ENCODE measurements at places on chromosomes 12 and 14. TPM values are rescaled to one million over a fixed set of nuclear protein-coding genes. Genes with fewer than 3 reads are reported as not detected.

GRCh38 chr14:81989211-81989610 is 455.6 kb upstream of the SEL1L start:
- no peak for DNase-seq

GRCh38 chr12:48925304-48926011 is at the start of gene FKBP11:
Gene FKBP11, minus strand, starts transcription at chr12:48925492. Its CDS starts 64 bp downstream, at chr12:48925428.
- peak; percentile 86 for DNase-seq

DNA sequence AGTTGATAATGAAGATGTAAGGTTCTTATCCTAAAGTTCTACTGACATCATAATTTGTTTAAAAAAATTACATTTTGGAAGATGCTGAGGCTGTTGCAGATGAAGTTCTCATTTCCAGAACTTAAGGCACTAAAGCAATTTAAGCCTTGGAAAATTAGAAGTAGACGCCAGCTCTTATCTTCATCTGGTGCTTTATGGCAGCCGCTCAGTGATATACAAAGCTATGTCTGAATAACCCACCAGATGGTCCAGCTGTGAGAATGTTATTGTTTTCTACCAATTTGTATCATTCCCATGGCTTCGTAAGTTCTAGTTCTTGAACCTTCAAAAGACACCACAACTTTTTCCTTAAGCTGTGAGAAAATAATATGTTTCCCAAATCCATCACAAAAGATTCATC is 212.1 kb upstream of the ARID2 start:
- DNase-seq, result no peak

GRCh38 chr14:38410442-38410841 is 154.5 kb upstream of the CLEC14A start:
- DNase-seq, result no peak

DNA sequence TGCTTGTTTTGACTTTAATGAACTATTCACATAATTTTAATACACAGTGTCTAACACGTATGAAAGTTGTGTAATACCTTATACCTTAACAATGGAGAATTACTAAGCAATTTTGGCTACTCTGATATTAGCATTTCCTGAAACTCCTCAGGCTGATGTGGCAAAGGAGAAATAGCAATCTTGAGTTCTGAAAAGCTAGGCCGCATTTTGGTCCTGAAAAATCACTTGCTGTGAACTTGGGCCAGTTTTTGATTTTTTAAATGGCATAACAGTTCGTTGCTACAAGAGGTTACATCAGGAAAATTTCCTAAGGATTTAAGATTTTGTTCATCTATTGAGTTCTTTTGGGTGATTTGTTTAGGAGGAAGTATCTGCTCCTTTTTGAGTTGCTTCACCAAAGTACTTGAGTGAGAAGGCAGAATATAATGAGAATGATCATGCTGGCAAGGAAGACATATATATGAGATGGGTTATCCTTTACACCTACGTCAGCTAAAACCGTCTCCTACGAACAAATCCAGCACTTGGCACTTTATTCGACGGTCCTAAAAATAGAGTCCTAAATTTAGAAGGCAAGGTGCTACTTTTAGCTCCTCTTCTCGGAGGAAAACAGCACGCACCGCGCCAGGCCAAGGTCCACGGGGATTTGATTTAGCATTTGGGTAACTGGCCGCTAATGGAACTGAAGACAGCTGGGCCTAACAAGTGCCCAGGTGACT is 32.2 kb downstream of the MIA2 start:
- DNase-seq, result no peak

KLRB1 gene
- polyA plus RNA-seq, result 0.16 TPM

OVCH1 gene
- polyA plus RNA-seq, result 1.1 TPM

- no peak for DNase-seq
Observed at GRCh38 chr14:100071545-100071944, 6.3 kb downstream of the EVL start.

DNA sequence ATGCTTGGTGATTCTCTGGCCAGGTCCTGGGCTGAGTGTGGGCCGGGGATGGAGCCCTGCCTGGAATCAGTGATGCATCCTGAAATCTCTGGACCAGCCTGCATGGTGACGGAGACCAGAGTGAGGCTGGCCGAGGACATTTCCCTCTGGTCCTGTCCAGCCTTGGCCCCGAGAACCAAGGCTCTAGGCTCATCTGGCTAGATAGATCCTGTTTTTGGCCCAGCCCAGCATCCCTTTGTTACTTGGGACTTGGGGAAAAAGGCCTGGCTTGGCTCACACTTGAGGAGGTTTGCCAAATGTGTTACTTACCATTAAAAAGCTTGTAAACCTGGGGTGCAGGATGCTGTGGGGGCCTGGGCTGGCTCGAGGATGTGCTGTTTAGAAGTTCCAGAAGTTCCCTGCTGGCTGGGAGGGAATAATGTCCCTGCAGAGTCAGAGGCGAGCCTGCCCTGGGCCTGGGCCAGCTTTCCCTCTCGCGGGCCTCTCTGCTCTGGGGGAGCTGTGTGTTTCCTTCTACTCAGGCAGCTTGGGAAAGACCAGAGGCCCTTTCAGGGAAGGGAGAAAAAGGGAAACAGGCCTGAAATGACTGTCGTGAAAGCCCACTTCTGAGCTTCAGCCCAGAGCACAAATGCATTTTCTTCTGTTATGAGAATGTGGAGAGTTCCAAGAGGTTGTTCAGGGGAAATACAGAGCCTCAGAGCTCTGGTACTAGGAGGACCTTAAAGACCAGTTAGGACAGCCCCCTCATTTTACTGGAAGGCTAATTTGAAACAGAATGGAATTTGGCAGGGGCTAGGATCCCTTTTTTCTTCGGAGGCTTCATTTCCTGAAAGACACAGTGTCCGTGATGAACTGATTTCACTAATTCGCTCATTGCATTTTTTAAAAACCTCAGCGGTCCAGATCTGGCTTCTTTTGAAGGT is 47.2 kb upstream of the CTDSP2 start:
- peak; percentile 95 for DNase-seq

PTHLH gene
- polyA plus RNA-seq, result 1.4 TPM

KLHDC1 gene
- polyA plus RNA-seq, result 7.7 TPM

TBK1 gene
- polyA plus RNA-seq, result 18.9 TPM

MORN3 gene
- 0.20 TPM for polyA plus RNA-seq

ZBTB1 gene
- 41.4 TPM for polyA plus RNA-seq

PTPRO gene
- 1.4 TPM for polyA plus RNA-seq

KLRF2 gene
- not detected for polyA plus RNA-seq

DNA sequence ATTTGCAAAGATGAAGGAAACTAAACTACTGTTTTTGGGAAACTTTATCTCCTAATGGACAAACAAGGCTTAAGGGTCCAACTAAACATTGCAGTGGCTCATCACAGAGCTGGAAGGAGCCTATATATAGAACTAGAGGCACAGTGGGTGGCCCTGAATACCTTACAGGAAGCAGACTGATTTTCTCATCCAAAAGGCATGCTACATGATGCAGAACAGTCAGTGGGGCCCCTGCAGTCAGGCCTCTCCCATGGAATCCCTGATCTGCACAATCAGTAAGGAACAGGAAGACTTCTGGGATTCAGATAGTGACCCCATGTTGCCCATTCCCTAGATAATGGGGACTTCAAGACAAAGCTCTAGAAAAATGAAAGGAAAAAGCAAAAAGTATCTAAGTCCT is 1.9 kb upstream of the LLPH start:
- peak; percentile 83 for DNase-seq

DNA sequence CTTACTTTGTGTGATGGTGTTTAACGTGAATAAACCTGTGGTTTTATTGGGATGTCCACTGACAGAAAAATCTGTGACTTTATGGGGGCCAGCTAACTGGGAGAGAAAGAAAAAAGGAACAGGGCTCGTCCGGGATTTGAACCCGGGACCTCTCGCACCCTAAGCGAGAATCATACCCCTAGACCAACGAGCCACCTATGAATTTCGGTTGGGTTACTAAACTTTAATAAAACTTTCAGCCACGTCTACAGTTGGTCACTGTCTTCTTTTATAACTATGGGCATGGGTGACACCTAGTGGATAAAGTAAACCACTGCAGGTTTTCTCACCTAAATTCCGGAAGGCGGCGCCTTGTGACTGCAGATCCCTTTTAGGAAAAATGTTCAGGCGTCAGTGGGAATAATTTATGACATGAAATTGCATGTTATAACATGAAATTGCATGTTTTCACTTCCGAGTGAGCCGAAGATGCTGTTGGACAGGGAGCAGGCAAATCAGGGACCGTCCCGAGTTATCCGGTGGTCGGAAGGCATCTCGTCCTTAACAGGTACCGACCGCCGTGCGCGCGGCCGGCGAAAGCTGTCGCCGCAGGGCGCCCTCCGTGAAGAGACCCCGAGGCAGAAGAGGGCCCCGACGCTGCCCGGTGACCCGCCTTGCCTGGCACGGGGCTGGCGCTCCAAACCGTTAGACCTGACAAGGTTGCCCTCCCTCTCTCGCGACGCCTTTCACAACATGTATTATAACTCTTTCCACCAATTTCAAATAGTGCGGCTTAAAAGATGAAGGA is 18.2 kb upstream of the RNASE12 start:
- DNase-seq, result peak; percentile 91

GRCh38 chr12:52271158-52271557 is 3.3 kb upstream of the KRT86 start:
- no peak for DNase-seq

DNA sequence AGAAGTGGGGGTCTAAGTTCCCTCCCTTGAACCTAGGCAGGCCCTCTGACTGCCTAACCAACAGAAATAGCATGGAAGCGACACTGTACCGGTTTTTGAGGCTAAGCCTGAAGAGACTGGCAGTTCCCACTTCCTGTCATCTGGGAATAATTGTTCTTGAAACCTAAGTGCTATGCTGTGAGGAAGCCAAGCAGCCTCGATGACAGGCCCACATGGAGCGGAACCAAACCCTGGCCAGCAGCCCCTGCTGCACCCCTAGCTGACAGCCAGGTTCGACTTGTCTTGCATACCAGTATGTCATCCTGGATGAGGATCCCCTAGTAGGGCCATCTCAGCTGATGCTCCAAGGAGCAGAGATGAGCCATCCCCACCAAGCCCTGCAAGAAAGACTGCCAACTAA is 6.4 kb upstream of the GPR68 start:
- peak; percentile 41 for DNase-seq

DNA sequence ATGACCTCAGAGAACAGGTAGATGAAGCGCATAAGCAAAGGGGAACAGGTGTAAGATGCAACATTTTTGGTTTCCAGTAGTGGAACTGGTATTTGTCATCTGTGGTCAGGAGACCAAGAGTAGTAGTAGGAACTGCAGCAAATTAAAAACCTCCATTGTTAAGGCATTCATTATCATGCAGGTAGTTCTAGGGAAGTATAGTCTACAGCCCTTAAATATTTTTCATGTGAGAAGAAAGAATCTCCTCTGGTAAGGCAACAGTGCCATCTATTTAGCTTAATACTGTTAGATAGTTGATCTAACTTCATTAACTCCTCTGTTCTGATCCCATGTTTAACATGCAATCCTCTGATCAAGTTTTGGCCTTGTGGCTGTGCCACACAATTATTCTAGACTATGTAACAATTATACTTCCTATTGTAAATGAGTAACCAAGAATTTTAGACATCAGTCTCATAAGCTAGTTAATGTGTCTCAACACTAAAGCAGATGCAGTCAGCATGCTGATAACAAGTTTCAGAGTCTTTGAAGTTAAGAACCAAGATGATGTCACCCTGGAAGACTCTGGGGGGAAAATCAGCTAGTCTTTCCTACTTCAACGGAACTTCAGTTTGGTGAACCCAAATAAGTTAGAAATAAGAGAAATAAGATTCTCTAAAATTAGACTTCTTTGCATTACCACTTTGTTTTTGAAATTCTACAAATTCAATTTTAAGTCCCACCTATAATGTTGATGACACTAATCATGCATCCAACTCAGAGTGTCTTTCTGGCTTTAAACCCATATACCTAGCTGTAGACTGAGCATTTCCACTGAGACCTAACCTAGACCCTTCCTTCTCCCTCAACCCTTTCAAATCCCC is 70.9 kb downstream of the STXBP6 start:
- DNase-seq, result no peak

GRCh38 chr12:111202237-111202915 is 166.5 kb downstream of the PHETA1 start:
- DNase-seq, result no peak

DNA sequence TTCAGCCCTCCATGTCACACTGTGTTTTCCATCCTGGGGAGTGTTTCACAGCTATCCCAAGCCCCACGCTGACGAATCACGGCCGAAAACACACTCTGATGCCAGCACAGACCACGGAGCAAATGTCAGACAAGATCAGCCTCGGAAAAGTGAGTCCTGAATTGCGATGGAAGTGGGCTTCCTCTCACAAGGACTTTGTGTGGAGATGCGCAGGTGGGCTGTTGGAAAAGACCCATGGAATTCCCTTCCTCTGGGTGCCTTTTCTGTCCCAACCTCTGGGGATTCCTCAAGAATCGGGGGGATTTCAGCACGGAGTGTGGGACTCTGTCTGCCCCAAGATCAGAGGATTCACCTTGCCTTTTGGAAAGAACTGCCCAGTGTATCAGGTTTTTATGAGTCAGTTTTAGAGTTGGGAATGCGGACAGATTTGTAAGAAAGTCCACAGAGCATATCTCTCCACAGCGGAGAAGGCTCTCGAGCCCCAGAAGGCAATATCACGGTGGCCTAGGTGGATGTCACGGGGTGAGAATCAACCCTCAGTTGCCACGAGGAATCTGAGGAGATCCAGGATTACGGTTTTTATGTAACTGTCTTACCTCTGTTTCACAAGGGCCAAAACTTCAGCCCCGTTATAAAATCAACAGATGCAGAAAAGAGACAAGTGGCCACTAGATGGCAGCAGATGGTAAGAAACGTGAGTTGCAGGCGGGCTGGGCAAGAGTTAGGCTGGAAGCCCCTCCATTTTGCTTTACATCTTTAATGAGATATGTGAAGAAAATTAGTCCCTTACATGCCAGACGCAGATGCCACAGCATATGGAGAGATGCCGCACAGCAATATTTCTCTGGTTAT is 201.9 kb downstream of the DAD1 start:
- DNase-seq, result peak; percentile 90

AMN gene
- 0.73 TPM for polyA plus RNA-seq

- no peak for DNase-seq
Observed at GRCh38 chr14:38547961-38548490, 292.1 kb upstream of the CLEC14A start.

Measured in muscle of back (tissue), 13 donors.